ENCODE measurements at places on chromosomes 6 and 20.

DNA sequence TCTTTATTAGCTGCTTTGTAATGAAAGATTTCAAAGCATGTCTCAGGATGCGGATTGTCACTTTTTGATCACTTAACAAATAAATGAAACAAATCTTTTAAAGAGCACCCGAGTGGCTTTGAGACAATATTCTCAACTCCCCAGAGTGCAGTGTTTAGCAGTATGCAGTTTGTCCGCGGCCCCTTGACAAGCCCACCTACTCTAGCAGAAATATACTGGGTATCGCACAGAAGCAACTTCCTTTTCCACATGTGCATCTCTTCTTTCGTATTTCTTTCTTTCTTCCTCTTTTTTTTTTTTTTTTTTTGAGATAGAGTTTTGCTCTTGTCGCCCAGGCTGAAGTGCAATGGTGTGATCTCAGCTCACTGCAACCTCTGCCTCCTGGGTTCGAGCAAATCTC lies 84.5 kb upstream of the FAM184A start:
- no peak for DNase-seq

- peak; percentile 77 for DNase-seq
Measured at GRCh38 chr6:88982720-88983119, 19.3 kb upstream of the RNGTT start.

DNA sequence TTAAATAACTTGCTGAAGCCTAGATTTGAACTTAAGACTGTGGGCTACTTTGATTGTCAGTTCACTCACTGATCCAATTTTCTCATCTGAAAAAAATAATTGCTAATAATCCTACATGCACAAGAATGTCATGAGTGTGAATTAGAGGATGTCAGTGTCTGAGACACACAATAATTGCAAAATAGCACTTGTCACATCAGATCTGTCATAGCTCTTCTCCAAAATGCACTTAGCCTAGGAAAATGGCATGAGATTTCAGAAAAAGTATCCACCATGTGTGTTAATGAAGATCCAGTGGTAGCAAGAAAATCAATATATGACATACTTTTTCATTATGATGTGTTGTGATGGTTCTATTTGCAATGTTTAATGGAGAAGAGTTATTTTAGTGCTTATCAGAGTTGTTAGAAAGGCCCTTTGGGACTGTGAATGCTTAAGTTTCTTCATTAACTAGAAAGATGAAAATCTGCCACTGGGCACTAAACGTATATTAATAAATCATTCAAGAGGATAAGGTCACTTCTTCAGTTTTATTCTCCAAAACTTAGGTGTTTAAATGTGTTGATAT lies 786.2 kb downstream of the C6orf118 start:
- DNase-seq: no peak

GRCh38 chr6:42820512-42821340 lies 38.9 kb downstream of the BICRAL start:
- no peak for DNase-seq

- no peak for DNase-seq
Measured at GRCh38 chr6:83536034-83536646, 23.8 kb downstream of the PRSS35 start.

GRCh38 chr6:41186031-41186562 lies 14.9 kb downstream of the TREML2 start:
- DNase-seq: no peak

- DNase-seq: peak; percentile 35
Measured at GRCh38 chr20:14919501-14920081, 582.2 kb upstream of the FLRT3 start.

- DNase-seq: peak; percentile 37
Measured at GRCh38 chr6:105991561-105992314, 94.4 kb upstream of the PRDM1 start.

GRCh38 chr20:23192469-23192868 lies 106.3 kb upstream of the CD93 start:
- DNase-seq: no peak

- DNase-seq: no peak
Measured at GRCh38 chr6:7051780-7052442, 55.9 kb upstream of the RREB1 start.
